Stimulated activated CD8-positive, alpha-beta memory T cell treated with anti-CD3 and anti-CD28 coated beads, Interleukin-15, amount 100 ng/mL, for 1 hour (primary cell): ENCODE measurements at places on chromosomes 4 and X.

- no peak for DNase-seq
These were observed 194.7 kb downstream of the FBXO8 start for GRCh38 chr4:174088795-174089194.

GRCh38 chr4:7629501-7630254 lies 194.9 kb upstream of the PSAPL1 start:
- no peak for DNase-seq

- no peak for DNase-seq
These were observed 632.3 kb downstream of the PDHA2 start for GRCh38 chr4:96471956-96472867.

DNA sequence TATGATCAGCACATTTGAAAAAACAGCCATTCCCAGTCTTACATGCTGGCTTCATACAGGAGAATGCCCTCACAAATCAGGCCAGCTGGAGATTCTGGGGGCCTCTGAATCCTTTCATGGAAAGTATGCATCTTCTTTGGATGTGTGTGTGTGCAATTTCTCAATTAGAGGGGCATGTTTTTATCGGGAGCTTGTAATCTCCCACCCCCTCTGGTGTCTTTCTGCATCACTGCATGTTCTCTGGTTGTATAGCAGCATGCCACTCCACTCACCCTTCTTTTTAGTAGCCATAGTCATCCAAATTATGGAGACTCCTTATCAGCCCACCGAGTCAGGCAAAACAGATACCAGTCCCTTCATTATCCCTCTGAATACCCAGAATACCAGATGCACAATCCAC lies 282.2 kb upstream of the SLIT2 start:
- DNase-seq: no peak

GRCh38 chr4:21645776-21646175 lies 302.8 kb downstream of the KCNIP4 start:
- DNase-seq: no peak

DNA sequence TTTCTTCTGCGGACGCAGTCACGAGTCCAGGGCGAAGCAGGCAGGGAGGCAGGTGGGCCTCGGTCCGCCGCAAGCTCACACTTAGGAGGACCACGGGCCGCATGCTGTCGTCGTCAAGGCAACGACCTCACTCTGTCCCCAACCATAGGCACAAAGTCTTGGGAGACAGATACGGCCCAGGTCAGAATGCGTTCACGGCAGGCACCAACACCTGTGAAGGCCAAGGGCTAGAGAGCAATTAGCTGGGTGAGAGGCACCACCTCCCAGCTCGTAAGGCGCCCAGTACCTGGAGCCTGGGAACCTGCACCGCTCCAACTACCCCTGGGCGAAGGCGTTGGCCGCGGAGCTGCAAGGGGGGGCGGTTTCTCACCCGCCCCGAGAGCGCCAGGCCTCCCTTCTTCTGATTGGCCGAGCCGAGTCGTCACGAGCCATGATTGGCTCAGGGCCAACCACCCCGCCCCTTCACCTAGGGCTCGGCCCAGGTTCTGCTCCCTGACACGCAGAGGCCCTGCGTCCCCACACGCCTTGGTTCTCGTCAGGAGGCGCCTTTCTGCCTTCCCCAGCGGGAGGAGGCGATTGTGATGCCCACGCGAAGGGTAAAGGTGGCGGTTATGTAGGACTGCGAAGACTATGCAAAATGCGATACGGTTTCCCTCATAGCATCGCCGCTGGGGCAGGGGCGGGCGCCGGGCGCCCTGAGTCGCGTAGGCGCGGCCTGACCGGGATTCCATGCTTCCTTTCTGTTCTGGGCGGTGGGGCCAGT lies at the start of gene CDKL2:
Gene CDKL2, minus strand, starts transcription at position 355 of the 763 bp plus-strand sequence. CDS start 4,540 bp downstream, outside the sequence.
- DNase-seq: peak; percentile 87
